ENCODE measurements at places on chromosomes 4 and X. TPM values are rescaled to one million over a fixed set of nuclear protein-coding genes. Genes with fewer than 3 reads are reported as not detected.

Gene TMSB15C
- 0.27 TPM for total RNA-seq

Gene VCX3A
- not detected for total RNA-seq

Gene TSPAN5
- total RNA-seq = 15.5 TPM

Gene BTK
- 0.13 TPM for total RNA-seq

Gene SCD5
- total RNA-seq = 6.6 TPM

Gene TEX13C
- total RNA-seq = not detected

Gene PASD1
- not detected for total RNA-seq
